ENCODE measurements at places on chromosomes 6 and 20.

DNA sequence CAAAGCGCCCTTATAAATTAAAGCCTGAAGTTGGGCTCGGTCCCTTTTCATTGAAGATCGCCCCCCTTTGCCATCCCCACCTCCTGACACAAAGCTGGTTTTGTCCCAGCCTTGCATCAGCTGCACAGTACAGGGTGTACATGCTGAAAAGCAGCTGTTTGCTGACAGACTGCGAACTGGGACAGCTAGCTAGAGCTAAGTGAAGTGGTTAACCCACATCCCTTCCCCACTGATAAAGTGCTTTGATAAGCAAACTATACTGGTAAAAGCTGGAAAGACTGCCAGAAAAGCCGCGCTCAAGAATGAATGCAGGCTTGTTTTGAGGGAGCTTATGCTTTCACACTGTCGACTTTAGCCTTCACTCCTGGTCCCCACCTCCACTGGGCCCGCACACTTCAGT lies 207.3 kb downstream of the GMDS start:
- DNase-seq, result peak; percentile 32

GRCh38 chr6:82651845-82652335 lies 288.3 kb downstream of the TPBG start:
- no peak for DNase-seq

DNA sequence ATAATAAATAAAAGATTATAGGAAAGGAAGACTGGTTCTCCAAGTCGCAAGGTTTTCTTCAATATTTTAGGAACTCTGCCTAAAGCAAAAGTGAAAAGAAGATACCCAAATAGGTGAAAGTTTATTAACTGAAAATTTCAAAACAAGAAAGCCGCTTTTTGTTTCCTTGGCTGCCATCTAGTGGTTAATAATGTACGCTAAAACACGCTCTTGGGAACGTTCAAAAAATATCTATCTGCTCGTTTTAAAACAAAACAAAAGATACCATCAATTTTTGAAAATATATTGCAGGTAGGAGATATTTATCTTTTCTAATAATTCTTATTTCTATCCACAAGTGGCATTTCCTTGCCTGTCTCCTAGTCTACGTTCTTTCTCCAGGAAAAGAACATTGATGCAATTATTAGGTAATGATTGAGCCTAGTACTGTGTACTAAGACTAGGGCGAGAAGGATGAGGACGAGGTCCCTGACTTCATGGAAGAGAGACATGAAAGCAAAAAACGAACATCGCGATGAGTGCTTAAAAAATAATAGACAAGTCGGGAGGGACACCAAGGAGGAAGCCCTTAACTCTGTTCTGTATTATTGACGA lies 97.2 kb downstream of the SPTLC3 start:
- peak; percentile 34 for DNase-seq

DNA sequence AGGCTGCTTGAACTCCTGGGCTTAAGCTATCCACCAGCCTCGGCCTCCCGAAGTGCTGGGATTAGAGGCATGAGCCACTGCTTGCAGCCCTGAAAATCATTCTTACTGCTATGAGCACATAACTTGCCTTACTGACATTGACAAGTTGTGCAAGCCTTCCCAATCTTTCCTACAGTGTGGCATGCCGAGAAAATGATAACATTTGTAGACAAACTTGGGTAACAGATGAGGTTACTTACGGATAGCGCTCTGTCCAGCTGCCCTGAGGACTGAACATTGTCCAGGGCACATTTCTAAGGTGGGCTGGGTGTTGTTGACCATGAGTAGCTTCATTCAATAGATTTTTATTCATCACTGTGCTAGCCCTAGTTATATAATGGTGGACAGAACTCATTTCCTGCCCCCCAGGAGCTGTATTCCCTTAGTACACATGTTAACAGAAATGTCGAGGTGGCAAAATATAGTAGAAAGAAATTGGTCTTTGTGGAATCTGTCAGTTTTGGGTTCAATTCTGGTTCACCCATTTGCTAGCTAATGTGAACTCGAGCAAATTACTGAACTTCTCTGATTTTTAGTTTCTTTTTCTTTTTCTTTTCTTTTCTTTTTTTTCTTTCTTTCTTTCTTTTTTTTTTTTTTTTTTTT lies 118.4 kb upstream of the AKIRIN2 start:
- DNase-seq, result peak; percentile 61

DNA sequence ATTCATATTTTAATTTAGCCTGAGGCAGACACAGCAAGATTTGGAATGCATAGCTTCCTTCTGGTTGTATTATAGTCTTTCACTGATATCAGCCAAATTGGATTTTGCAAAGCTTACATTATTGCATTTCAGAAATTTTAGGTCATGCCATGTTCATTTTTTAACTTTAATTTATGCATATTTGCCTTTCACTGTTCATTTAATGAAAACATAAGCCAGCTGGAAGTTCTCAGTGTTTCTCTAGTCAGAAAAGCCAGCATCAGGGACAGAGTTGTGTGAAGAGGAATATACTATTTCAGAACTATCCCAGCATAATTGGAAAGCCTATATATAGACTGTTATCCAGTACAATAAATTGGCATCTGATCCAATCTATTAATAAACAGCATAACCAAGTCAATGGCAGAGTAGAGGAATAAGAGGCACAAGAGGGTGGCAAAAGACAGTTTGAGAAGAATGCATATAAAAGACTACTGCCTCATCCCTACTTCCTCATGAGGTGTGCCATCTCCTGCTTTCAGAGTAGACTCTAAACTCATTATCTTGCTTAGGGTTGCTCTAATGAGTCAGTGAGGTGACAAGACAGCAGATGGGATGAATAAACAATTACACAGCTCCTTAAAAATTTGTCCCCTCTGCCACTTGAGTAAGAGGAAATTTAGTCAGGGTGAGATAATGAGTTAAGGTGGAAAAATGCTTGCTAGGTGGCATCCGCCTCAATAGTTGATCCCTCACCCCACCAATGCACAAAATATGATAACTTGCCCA lies 159.8 kb upstream of the HCRTR2 start:
- DNase-seq, result no peak

Measured in amniotic epithelial cell (primary cell).